ENCODE measurements at places on chromosomes 11 and 22.

- no peak for DNase-seq
These were observed 11.8 kb downstream of the BARX2 start for GRCh38 chr11:129387434-129387833.

DNA sequence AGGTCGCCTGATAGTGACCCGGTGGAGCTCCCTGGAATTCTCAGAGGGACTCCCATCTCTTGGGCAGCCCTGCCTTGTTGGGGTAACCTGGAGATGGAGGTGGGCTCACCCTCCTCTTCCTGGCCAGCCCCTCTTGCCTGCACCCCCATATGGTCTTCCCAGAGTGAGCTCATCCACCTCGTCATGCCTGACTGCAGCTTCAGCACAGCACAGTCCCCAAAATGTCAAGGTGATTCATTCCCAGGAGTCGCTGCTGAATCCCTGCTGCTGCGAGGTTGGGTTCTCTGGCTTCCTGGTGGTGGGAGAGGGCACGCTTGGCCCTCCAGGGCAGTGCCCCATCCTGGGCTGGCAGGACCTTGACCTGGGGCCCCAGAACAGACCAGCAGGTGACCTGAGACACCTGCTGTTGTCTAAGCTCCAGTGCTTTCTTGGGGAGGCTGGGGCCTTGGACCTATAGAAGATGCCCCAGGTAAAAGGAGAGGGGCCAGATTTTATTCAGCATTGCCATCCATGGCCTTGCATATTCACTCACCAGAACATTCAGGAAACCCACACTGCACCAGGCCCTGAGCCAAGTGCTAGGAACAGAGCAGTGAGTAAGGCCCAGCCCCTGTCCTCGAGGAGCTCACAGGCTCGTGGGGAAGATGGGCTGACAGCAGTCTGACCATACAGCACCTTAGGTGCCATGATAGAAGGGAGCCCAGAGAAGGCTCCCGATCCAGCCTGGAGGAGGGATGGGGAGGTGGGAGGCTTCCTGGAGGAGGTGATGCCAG is 72.9 kb downstream of the CACNA1I start:
- DNase-seq: no peak

- DNase-seq: no peak
These were observed 18.8 kb downstream of the PANX1 start for GRCh38 chr11:94147433-94147845.

GRCh38 chr11:102268083-102268984 is 49.0 kb upstream of the BIRC3 start:
- DNase-seq: peak; percentile 76

DNA sequence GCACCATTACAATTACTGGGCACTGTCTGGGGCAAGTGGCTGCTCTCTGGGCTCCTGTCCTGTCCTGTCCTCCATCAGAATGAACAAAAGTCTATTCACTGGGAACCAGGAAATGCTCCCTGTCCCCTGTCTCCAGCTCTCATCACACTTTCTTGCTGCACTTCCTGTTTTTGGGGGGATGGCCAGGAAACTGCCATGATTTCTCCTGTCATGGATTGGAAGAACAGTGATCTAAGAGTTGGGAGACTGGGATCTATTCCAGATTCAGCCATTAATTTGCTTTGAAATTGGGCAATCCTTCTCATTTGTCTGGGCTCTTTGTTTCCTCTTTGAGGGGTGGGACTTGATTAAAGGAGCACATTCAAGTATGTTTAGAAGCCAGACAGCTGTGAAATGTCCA is 61.4 kb upstream of the KIRREL3 start:
- DNase-seq: no peak

DNA sequence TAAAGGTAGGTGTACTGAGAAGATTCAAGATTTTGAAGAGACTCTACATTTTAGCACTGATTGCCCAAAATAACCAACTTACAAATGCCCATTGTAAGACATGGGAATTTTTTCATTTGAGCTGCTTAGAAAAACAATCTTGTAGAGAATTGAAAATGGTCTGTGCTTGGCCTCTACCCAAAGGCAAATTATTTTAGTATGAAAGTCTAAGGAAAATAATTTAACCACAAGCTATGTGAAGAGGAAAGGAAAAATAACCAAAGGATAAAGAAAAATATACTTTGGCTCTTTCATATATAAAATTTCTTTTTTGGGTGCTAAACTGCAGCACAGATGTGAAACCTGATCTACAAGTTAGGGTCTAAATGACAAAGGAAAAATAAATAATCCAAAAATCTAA is 54.9 kb downstream of the ME3 start:
- no peak for DNase-seq

- DNase-seq: no peak
These were observed 29.8 kb upstream of the OR56B4 start for GRCh38 chr11:6077723-6078122.

DNA sequence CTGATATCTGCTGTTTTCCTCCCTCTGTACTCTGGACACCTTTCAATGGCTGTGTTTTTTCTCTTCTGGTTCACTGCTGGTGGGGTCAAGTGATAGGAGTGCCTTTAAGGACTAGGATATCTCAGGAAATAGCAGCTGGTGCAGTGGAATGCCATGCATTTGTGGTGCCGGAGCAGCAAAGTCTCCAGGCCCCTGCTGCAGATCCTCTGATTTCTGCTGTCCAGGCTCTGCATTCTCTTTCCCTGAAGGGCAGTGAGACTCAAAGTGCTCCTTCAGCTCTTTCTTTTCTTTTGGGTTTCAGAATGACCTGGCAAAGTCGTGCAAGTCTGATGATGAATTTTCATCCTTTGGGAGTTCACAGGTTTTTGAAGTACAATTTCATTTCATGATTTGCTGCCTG is 774.3 kb downstream of the FAM181B start:
- DNase-seq: no peak

GRCh38 chr11:114257621-114258558 is 38.3 kb upstream of the NNMT start:
- no peak for DNase-seq

DNA sequence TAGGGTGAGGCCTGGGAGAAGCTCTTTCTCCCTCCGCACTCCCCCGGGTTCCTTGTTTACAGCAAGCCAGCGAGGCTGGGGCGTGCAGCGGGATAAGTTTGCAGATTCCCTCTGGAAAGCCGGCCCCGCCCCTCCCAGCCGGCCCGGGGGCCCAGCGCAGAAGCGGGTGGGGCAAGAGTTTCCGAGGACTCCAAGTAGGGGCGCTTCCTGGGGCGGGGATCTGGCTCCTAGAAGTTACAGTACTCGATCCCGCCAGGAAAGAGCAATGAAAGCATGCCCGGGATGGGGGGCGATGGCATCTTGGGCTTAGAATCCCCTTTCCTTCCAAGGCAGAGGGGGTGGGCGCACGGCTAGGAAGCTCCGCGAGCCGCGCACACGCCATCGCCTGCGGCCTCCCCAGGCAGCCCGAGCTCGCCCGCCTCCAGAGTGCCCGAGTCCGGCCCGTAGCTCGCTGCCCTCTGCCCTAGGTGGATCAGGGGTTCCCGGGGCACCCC is 385 bp downstream of the TST start:
- DNase-seq: no peak

DNA sequence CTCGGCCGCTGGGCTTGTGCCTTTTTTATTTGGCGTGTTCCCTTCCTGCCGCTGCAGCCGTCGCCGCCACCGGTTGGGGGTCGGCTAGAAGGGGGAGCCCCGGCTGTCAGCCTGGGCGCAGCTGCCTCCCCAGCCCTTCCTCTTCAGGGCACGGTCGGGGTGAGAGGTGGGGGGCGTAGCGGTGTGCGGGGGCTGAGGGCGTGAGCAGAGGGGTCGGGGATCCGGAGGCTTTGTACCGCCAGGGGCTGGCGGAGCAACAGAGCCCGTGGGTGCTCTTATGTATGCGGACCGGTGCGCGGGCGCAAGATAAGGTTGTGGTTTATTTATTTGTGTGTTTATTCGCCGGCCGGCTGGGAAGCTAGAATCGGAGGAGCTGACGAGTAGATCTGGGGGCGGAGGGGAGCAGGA is 477 bp downstream of the ZBTB16 start:
- no peak for DNase-seq

DNA sequence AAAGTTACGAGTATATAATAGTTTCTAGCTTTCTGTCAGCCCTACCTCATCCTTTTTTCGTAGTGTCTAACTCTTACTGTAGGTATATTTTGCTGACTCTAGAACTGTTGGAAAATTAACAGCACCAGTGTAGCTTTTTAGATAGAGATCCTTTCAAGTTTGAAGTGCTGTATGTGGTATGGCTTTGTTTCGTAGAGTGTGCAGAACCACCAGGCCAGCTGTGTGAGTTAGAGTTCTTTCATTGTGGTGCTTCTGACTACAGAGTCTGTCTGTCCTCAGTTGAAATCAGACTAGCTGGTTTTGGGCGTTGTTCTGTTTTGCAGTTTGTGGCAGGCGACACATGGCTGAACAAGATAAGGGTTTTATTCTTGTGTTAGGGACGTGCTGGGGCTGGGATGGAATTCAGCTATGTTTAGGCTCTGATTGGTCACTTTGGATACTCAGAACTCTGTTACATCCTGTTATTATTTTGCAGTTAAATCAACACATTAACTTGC is 3.2 kb downstream of the ARHGEF12 start:
- no peak for DNase-seq

GRCh38 chr11:108592591-108593213 is 866 bp downstream of the EXPH5 start:
- DNase-seq: peak; percentile 9

DNA sequence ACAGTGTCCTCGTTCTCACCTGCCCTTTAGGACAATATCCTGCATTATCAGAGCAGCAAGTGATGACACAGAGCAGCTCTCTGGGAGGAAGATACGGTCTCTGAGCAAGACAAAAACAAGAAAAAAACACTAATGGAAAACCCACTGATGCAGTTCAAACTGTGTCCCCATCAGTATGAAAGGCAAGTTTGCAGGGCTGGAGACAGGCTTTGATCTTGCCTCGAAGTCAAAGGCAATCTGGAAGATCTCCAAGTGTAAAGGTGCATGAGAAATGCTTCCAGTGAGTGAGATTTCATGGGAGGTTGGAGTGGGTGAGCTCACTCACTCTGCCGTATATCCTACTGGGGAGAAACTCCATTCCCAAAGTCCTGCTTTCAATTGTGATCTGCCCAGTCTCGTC is 157.5 kb downstream of the KIRREL3 start:
- no peak for DNase-seq

GRCh38 chr22:36986242-36986821 is 32.9 kb downstream of the TST start:
- DNase-seq: no peak

DNA sequence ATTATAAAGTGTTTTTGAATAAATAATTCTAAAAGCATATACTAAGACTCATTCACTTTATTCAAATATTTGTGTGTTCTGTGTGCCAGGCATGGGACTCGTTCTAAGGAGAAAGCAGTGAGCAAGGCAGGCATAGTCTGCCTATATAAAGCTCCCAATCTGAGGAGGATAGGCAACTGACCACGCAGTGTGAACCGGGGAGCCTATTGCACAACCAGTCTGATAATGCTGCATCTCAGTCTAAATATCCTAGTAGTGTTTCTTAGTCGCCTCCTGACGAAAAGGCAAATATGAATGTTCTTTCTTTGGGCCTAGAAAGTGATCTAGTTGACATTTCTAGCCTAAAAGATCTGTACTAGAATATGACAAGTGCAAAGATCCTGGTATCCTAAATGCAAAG is 98.3 kb downstream of the C11orf65 start:
- DNase-seq: no peak

- DNase-seq: no peak
These were observed 340.5 kb downstream of the TENM4 start for GRCh38 chr11:79100093-79100910.

DNA sequence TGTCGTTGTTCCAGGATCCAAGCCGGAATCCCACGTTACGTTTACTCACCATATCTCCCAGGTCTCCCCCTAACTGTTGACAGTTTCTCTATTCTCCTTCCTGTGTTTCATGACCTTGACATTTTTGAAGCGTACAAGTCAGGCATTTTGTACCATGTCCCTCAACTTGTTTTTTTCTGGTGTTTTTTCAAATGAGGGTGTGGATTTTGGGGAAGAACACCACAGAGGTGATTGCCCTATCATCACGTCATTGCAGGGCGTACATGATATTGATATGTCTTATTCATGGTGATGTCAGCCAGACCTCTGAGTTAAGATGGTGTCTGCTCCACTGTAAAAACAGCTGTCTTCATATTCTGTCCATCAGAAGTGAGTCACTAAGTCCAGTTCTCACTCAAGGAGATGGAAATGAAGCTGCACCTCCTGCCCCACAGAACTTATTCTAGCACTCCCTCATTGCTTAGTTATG is 28.3 kb upstream of the SOX10 start:
- DNase-seq: no peak

- no peak for DNase-seq
These were observed 119.4 kb downstream of the GALNT18 start for GRCh38 chr11:11502263-11502861.

GRCh38 chr11:123480290-123480815 is 50.3 kb downstream of the GRAMD1B start:
- no peak for DNase-seq

GRCh38 chr11:72962717-72963116 is 148.5 kb downstream of the ATG16L2 start:
- DNase-seq: no peak

- no peak for DNase-seq
These were observed 70.7 kb upstream of the TTC12 start for GRCh38 chr11:113243696-113244095.

GRCh38 chr22:46649141-46650077 is 29.2 kb downstream of the GRAMD4 start:
- DNase-seq: no peak

GRCh38 chr11:1511937-1512496 is 25.4 kb upstream of the MOB2 start:
- DNase-seq: no peak

DNA sequence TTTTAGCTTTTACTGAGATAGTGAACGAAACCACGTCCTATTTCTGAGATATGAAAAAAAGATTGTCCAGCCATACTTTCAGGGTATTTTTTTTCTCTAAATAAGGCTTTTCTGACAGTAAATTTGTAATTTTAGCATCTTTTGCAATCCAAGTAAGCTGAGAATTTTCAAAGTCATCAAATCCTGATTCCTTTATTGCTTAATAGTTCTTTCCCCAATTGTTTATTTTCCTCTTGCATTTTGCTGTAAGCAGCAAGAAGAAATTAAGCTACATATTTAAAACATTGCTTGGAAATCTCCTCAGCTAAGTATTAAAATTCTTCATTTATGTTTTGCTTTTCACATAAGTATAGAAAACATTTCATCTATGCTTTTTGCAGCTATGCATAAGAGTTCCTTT is 493.3 kb upstream of the CCDC179 start:
- no peak for DNase-seq

- no peak for DNase-seq
These were observed 288.4 kb upstream of the CCDC90B start for GRCh38 chr11:83574519-83574918.
